ENCODE measurements at places on chromosomes 11 and 22.

DNA sequence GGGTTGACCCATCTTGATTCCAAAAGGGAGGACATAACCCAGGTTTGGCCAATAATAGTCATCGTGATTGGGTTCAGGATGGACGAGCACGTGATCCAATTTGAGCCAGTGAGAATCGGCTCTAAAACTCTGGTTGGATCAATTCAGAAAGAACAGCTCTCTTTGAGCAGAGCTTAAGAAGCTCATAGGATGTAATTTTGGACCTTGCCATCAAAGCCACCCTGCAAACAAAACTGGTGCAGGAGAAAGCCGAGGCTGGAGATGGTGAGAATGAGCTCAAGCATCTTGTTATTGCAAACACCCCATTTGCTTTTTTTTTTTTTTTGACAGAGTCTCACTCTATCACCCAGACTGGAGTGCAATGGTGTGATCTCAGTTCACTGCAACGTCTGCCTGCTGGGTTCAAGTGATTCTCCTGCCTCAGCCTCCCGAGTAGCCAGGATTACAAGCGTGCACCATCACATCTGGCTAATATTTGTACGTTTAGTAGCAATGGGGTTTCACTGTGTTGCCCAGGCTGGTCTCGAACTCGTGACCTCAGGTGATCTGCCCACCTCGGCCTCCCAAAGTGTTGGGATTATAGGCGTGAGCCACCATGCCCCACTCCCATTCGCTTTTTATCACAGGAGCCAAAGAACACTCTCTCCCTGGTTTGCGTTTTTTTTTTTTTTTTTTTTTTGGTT lies 13.8 kb upstream of the MIAT start:
- DNase-seq = no peak

DNA sequence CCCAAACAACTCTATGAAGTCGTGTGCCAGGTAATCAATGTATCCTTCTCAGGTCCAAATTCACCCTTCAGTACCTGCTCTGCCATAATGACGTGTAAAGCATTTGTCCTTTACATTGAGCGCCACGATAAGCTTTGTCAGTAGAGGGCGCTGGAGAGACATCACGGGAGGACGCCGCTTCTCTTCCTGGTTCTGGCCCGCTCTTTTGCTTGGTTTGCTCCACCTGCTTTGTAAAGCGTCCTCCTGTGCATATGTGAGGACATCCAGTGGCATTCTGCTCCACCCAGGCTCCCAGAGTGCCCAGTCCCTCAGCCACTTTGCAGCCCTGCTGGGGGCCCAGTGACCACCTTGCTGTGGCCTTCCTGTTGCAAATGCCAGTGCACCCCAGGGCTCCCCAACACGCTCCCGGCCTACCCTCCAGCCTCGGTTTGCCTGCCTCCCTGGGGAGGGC lies 61.1 kb downstream of the WT1 start:
- DNase-seq = peak; percentile 45

- DNase-seq = no peak
Observed at GRCh38 chr22:39084666-39085065, 7.6 kb downstream of the APOBEC3G start.

GRCh38 chr11:76636826-76637460 lies 33.6 kb downstream of the LRRC32 start:
- DNase-seq = no peak

- peak; percentile 58 for DNase-seq
Observed at GRCh38 chr11:27296497-27296896, 66.5 kb downstream of the CCDC34 start.

- DNase-seq = no peak
Observed at GRCh38 chr11:33532720-33533385, 167.8 kb downstream of the C11orf91 start.

DNA sequence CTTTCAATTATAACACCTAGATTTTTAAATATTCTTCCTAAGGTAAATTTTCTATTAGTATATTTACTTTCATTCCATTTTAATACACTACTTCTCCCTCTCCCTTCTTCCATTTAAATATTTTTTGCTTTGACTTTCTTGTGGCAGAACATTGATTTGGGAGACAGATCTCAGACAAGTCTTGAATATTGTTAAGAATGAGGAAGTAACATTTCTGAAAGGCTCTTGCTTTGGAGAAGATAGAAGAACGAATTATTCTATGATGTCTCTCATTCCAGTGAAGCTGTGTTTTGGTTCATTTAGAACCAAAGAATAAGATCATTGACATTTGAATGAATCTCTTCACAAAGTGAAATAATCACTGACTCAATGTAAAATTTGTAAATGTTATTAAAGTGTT lies 2.4 kb downstream of the IPO7 start:
- DNase-seq = no peak

DNA sequence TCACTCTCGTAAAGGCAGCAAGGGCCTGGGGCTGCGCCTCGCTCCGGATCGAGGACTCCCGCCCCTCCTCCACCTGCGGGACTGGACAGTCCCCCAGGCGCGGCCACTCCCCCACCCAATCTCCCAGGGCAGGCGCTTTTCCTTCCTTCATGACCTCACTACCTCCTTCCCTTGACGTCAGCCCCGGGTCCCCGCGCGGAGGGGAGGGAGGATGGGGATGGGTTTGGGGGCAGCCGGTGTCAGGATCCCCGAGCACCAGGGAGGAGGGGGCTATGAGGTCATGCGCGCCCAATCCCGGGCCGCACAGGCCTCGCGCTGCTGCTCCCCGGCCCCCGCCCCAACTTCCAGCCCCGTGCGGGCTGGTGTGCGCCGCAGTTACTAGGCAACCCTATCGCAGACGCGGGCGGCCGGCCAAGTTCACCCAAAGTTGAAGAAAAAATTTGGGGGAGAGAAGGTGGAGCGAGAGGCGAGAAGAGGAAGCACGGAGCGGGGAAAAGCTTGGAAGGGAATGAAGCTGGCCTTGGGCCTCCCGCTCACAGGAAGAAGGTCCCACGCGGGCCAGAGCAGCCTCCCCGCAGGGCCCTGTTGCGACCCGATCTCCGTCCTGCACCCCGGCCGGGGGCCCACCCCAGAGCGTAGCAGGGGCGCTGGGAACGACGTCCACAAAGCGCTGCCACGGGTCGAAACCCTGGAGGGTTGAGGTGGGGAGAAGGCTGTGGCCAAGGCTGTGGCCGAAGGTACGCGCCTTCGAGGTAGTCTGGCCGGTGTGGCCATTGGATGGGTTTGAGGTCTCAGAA lies 8.3 kb downstream of the WT1 start:
- DNase-seq = no peak

- no peak for DNase-seq
Observed at GRCh38 chr11:117840881-117841550, 16.5 kb upstream of the FXYD2 start.

GRCh38 chr11:6618117-6619003 lies 862 bp downstream of the TPP1 start:
- peak; percentile 21 for DNase-seq

GRCh38 chr11:19275496-19275895 lies 34.8 kb upstream of the E2F8 start:
- peak; percentile 41 for DNase-seq

GRCh38 chr22:29129808-29130140 lies 56.9 kb downstream of the KREMEN1 start:
- DNase-seq = no peak

DNA sequence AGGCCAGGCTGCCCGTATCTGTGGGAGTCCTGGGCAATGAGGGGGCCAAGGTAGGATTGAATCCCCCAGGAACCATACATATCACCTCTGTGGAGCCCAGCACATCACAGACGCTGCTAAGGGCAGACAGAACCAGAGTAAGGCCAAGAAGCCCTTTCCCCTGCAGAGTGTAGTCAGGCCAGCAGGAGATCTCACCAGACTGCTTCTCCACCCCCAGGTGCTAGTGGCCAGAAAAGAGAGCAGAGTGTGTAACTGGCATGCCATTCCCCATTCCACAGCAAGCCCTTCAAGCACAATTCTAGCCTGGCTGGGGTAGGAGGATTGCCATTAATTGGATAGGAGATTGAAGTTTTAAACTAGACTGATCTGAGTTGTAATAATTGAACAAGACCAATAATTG lies 28.0 kb upstream of the FCHSD2 start:
- DNase-seq = no peak

DNA sequence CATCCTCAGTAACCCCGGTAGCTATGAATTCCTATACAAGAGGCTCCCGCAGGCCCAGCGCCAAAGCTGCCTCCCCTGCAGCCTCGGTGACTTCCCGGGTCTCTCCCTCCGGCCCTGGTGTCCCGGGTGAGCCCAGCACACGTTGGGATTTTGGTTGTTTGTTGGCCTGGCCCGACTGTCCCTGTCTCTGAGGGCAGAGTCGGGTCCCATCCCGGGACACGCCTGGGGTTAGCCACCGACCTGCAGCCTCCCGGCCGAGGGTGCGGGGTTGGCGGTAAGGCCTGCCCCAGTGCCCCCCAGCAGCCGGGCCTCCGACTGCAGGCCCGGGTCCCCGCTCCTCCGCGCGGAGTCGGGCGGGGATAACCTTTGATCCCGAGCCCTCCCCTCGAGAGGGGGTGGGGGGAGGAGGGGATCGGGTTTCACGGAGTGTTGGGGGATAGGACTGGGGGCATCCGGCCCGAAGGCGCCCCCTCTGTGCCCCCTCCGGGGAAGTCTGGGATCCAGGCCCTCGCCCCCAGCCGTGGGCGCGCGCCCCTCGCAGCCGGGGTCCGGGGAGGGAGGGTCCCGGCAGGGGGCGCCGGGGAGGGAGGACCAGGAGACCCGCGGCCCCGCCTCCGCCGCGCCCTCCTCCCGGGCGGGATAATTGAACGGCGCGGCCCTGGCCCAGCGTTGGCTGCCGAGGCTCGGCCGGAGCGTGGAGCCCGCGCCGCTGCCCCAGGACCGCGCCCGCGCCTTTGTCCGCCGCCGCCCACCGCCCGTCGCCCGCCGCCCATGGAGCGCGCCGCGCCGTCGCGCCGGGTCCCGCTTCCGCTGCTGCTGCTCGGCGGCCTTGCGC lies at the start of gene FBLN1:
TSS of gene FBLN1 (plus strand) at position 669 of the 835 bp plus-strand sequence. CDS start at position 772, 103 bp downstream.
- DNase-seq = peak; percentile 13

DNA sequence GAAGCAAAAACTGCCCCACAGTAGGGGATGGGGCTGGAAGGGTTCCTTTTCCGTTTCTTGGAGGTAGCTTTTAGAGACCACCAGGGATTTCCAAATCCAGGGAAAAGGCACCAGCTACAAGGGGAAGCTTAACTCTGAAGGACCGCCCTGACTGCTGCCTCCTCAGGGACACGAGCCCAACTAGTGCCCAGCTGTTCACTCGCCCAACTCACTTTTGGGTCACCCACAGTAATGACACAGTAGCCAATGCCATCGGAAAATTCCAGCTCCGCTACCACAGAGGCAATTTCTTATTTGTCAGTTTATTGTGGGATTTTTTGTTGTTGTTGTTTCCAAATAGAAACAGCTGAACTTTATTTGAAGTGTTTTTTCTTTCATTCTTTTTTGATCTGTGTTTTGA lies 141.3 kb downstream of the ATXN10 start:
- peak; percentile 44 for DNase-seq

DNA sequence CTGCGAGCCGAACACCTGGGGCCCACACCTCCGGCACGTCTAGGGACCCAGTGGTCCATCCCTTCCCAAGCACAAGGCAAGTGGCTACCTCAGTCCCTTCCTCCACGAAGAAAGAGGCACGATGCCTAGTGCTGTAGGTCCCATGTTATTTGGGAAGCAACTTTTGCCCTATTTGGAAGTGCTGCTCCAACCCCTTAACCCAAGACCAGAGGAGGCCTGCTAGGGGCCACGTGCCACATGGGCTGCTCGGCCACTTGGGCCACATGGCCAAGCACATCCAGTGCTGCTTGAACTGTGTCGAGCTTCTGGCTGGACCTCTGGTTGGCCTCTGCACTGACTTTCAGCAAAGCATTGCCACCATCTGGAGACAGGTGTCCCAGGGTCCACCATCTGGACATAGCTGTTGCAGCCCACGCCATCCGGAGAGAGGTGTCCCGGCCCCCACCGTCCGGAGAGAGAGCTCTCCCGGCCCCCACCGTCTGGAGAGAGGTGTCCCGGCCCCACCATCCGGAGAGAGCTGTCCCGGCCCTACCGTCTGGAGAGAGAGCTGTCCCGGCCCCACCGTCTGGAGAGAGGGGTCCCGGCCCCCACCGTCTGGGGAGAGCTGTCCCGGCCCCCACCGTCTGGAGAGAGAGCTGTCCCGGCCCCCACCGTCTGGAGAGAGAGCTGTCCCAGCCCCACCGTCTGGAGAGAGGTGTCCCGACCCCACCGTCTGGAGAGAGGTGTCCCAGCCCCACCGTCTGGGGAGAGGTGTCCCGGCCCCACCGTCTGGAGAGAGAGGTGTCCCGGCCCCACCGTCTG lies 6.5 kb upstream of the B4GALNT4 start:
- no peak for DNase-seq

GRCh38 chr11:64872790-64873488 lies 5.5 kb downstream of the EHD1 start:
- no peak for DNase-seq

DNA sequence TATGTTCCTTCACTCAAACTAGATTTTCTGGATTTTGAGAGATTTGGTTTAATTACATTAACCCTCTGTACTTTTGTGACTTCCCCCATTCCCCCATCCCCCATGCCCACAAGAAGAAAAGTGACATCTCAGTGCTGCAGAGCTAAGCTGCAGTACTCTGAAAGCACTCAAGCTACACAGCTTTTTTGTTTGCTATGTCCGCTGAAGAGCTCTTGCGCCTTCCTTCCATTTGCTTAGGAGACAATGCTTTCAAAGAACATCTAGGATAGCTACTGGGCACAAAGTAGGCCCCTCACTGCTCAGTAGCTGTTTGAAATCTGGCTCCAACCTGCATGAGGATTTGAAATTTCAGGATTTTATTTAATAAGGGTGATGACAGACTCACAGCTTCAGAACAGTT lies 69.7 kb downstream of the SLC17A6 start:
- no peak for DNase-seq

DNA sequence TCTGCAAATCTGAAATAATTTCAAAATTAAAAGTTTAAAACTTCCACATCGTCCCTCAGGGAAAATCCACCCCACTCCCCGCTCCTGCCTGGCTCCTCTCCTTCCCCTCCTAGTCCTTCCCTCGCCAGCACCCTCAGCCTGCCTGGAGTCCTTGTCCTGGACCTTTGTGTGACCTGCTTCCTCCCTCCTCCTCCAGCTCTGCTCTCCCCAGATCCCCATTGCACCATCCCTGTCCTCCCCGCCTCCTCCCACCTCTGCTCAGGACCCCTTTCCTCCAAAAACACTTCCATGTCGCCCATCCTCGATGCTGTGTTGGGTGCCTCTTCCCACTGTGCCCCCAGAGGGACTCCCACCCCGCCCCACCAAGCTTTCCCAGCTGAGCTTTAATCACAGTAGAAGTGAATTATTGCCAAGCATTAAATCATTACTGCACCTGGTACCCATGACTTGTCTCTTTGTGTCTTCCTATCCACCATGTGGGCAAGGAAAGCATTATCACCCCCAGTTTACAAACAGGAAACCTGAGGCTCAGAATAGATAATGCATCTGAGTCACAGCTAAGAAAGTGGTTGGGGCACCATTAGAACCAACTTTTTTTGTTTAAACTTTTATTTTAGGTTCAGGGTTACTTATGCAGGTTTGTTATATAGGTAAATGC lies 2.4 kb upstream of the ZP1 start:
- DNase-seq = no peak

- DNase-seq = no peak
Observed at GRCh38 chr11:103332409-103332808, 223.2 kb downstream of the DYNC2H1 start.

Measured in SW480 (cell line).